ENCODE measurements at places on chromosomes 6 and 20.

- DNase-seq = no peak
Observed at GRCh38 chr6:17172836-17173470, 71.1 kb downstream of the STMND1 start.

DNA sequence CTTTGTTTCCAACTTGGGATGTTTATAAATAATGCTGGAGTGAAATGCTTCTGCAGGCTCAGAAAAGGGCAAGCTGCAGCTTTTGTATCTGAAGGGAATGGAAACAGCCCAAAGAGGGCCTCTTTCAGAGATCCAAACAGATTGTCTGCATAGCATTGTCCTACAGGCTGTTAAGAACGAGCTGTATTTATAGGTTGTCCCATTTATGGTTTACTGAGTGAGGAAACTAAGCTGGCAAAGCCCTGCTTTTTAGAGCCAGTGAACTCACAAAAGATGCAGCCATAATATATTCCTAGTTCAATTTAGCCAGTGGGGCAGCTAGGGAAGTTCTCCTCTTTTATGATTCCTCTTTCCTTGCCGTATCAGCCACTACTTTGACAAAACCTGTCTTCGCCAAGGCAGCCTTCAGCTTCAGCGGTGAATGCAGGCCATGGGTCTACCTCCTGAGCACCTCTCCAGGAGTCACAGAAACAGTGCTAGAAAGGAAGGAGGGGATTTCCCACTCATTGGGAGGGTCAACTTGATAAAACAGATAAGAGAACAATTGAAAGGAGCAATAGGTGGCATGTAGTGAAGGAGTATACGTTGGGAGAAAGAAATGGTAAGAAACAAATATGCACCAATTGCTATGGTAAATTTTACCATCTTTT lies 15.0 kb downstream of the KIAA0319 start:
- DNase-seq = no peak

GRCh38 chr20:13274275-13274861 lies 53.3 kb downstream of the ISM1 start:
- DNase-seq = no peak

DNA sequence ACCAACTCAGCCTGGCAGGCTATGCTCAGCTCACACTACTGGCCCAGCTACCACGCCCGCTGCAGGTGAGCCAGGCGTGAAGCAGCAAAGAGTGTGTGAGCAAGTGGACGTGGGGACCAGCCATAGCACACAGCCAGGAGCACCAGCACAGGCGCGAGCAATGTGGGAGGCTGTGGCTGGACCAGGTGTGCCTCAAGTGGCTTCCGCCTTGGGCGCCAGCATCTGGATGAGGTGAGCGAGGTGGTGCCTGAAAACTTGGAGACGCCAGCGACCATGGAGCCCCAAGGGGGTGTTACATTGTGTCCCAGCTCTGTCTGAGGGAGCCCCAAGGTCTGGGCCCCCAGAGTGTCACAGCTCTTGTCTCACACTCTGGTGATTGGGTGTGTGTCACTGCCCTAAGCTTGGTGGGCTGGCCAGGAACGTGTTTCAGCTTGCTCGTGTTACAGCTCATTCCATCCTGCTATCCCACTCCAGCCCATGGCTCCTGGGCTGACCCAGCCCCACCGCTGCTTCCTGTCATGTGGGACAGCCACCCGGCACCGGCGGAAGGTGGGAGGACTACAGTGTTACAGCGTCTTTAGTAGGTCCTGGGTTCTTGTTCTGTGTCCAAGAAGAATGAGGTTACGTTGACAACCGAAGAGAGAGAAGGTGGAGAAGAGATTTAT lies 508.0 kb upstream of the MMS22L start:
- DNase-seq = no peak

- no peak for DNase-seq
Observed at GRCh38 chr20:15632680-15633079, 940.6 kb downstream of the KIF16B start.

- DNase-seq = no peak
Observed at GRCh38 chr6:117167520-117168271, 97.7 kb upstream of the VGLL2 start.

DNA sequence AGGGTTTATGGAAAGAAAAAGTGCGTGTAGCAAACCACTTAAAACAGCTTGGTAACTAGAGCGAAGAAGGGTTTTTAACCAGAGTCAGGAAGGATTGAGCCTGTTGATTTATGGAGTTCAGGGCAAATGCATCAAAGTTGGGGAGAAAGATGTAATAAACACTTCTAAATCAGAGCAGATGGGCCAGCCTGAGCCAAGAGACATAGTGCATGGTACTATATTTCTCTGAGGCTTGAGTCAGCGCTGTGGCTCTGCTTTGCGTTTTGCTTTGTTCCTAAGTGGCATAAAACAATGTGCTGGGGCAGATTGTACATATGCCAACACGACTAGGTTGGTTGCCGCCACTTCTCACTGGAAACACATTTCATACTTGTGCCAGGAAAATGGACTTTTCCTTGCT lies 111.3 kb downstream of the BCKDHB start:
- DNase-seq = no peak

GRCh38 chr6:7561153-7561964 lies 19.9 kb downstream of the DSP start:
- DNase-seq = no peak

GRCh38 chr6:52663120-52663935 lies 7.6 kb upstream of the TMEM14A start:
- DNase-seq = peak; percentile 32

DNA sequence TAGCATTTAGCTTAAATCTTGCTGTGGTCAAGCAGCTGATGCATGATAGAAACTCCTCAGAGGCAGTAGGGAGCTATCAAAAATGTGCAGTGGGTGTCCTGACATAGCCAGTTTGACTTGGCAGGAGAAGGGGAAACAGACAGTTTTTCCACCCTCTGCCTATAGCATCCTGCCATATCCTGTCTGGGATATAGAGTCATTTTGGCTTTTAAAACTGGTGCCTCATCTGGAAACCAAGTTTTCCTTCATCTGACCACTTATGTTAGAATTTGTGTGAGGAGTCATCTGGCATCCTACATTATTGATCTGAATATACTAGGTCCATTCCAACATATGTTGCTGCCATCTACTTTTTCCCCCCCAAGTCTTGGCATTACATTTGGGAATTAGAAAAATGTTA lies 284.1 kb downstream of the CD109 start:
- DNase-seq = no peak

DNA sequence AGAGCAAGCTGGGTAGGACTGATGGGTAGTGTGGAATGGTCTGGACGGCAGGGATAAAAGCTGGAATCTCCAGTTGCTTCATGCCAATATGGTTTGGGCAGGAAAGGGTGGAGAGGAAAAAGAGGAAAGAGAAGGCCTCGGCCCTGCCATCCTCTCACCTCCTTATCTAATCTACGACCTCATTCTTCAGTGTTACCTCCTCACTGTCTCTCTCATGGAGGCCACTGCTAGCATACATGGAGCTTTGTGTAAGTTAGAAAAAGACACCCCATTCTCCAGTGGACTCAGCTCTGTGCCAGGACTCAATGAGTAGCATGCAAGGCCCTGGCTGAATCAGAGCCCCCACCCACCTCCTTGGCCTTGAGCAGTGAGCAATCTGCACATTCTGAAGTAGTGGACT lies 6.1 kb upstream of the ARID1B start:
- no peak for DNase-seq

GRCh38 chr20:49518576-49518975 lies 36.1 kb upstream of the KCNB1 start:
- no peak for DNase-seq

DNA sequence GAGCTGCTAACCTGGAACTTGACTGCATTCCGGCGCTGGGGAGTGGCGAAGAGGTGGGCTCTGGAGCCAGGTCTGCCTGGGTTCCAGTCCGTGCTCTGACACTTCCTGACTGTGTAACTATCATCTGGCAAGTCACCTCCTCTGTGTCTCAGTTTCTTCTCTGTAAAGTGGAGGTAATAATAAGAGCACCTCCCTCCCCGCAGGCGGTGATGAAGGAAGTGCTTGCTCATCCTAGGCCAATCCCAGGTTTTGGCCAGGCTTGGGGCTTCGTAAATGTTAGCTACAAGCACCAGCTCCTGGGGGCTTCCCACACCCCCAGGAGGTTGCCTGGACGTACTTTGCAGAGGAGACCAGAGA lies 32.8 kb downstream of the SNAI1 start:
- no peak for DNase-seq

DNA sequence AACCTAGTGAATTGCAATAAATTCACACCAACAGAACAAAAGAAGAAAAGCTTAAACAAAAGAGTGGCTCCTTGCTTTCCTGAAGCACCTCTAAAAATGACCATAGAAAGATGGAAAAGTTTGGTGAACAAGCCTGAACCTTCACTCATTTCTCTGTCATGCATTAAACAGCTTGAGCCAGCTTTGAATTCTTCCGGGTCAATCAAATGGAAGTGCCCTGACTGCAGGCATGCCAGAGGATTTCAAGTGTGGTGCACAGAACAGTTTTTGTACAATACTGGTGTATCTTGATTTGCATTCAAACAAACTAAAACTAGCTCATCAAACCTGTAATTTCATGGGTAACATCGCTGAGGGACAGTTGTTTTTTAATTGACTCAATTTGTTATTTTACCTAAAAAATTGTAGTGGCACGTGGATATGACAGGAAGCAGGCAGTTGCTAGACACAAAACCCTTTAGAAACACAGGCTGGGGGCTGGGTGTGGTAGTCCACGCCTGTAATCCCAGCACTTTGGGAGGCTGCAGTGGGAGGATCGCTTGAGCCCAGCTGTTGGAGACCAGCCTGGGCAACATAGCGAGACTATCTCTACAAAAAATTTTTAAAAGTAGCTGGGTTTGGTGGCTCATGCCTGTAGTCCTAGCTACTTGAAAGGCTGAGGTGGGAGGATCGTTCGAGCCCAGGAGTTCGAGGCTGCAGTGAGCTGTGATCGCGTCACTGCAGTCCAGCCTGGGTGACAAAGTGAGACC lies 9.1 kb downstream of the CASS4 start:
- no peak for DNase-seq

DNA sequence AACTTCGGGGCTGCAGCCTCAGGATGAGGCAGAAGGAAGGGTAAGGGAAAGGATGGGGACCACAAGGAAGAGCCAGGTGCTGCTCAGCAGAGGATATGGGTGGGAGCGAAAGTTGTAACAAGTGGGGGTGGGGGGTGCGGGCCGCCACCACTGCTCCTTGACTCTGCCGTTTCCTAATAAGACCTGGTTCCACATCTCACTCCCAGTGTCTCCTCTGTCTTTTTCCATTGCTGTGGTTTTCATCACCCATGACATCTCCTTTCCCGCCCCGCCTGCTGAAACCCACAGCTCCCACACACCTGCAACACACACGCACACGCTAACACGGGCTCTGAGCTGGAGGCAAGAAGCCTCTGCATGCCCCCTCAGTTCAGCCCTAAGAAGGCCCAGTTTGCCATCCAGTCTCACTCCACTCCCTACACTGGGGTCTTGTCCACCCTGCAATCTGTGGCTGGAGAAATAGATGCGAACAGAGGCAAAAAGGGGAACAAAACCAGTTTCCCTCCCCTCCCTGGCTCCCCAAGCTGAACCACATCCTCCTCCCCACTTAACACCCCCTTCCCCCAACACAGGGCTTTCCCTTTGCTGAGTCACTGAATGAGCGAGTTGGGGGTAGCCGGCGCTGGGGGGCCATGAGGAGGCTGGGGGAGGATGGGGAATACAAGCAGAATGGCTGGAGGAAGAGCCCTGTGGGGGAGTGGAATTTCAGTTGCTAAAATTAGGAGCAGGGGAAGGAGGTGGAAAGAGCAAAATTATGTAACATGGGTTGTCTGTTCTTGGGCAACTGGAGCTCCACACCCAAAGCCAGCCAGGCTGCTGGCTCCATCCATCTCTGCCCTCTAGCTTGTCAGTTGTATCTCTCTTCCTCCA lies 11.5 kb downstream of the NFKBIL1 start:
- peak; percentile 59 for DNase-seq

DNA sequence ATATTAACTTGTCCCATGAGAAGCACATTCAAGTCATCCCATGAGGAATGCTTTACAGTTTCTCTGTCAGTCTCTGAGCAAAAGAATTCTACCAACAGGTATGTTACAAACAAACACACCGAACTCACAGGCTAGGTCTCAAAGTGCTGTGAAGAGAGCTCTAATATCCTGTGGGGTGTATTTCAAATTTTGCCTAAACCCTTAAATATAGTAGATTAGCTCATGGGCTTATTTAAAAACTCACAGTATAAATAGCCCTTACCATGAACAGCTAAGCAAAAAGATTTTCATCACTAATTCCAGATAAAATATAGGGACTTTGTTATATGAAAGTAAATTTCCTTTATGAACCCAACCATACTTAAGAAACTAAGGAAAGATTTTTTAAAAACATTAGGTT lies 77.8 kb downstream of the FILIP1 start:
- DNase-seq = no peak

DNA sequence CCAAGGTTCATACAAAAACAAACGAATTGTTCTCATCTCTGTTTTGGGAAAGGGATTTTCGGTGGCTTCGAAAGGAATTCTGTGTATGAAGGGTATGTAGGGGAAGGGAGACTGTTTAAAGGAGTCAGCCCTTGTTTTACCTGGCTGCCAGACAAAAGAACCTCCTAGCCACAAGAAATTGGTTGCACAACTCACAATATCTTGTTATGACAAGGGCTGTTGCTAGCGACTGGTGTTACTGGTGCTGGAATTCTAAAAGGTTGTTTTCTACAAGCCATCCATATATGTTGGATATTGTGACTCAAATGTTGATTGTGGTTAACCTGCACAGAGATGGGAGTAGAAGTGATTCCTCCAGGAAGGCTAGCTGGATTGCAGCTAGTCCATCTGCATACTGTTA lies 34.6 kb upstream of the CITED2 start:
- DNase-seq = no peak

- no peak for DNase-seq
Observed at GRCh38 chr6:157961832-157962575, 19.7 kb upstream of the SYNJ2 start.

- DNase-seq = no peak
Observed at GRCh38 chr6:79201143-79201542, 33.3 kb downstream of the HMGN3 start.

GRCh38 chr6:43912598-43913371 lies 142.8 kb downstream of the VEGFA start:
- no peak for DNase-seq

DNA sequence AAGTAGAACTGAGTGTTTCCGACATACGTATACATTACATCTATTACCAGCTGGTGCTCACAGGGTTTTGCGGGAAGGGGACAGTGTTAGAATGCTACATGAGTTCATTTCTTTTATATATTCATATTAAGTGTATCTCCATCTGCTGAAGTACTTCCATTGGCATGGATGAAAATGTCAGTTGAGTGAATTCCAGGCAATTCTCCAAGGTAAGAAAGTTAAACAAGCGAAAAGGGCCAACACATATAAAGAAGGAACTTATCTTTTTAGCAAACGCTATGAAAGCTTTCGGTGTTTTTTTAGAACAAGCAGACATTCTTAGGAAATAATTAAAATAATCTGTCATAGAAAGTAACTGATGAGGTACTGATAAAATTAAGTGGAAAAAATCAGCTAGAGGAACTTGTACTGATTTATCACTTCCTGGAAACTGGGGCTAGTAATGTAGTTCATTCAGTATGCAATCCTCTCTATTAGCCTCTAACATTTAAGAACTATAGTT lies 34.6 kb downstream of the RNF146 start:
- DNase-seq = no peak
